ENCODE measurements at places on chromosomes 3 and 15.

- DNase-seq, result no peak
These were observed 151.0 kb downstream of the ALDH1A2 start for GRCh38 chr15:57914350-57915055.

- DNase-seq, result no peak
These were observed 131.6 kb downstream of the CHCHD6 start for GRCh38 chr3:126835472-126836219.

DNA sequence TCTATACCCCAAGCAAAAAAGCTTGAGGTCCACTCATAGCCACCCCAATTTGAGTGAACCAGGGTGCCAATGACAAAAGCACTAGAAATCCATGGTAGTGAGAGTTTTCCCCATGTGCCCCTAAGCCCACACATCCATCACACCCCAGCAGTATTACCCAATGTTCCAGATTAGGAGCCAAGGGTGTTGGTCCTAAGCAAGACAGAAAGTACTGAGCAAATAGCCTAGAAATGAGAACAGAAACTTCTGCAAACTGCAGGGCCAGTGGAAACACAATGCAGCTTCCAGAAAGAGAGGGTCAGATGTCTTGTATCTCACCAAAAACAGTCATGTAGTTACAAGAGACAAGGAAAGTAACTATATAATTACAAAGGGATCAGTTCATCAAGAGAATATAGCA, 10.9 kb upstream of the OXTR start:
- DNase-seq, result no peak

- no peak for DNase-seq
These were observed 59.9 kb downstream of the HACD2 start for GRCh38 chr3:123524981-123525380.

GRCh38 chr15:31173790-31174450, 72.4 kb upstream of the TRPM1 start:
- no peak for DNase-seq

DNA sequence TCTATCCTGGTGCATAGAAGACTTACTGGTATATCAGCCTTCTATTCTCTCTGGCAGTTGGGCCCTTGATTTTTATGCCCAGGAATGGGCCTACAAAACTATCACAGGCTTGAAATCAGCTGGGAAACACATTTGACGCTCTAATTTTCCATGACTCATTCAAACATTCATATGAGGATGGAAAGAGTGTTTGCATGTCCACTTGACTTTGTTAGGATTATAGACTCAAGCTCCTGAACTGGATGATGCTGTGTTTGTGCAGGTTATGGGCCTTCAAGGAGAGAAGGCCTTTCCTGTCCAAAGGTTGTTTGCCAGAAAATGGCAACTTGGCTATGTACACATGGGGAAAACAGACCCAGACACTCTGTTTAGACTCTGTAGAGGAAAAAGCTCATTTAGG, 219.9 kb downstream of the GAP43 start:
- DNase-seq, result no peak

All from right hindlimb (tissue), 1 donor.